ENCODE measurements at places on chromosomes 6 and 20.

GRCh38 chr6:47420394-47421371 is 56.9 kb upstream of the CD2AP start:
- no peak for DNase-seq

DNA sequence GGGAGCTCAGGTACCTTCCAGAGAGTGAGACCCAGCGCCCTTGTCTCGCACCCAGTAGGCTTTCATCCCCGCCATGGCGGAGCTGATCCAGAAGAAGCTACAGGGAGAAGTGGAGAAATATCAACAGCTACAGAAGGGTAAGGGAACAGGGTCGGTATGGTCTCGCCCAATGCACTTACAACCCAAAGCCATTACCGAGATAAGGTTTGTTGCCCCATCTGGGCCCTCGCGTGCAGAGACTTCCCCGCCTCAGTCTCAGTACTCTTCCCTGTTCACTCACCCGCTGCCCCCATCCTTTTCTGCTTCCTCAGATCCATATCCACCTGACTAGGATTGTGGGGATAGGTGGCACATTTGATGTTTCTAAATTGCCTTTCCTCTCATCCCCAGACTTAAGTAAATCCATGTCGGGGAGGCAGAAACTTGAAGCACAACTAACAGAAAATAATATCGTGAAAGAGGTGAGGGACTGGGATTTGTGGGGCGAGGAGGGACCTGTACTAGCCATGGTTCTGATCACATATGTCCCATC is 449 bp downstream of the PFDN6 start:
- DNase-seq = no peak

DNA sequence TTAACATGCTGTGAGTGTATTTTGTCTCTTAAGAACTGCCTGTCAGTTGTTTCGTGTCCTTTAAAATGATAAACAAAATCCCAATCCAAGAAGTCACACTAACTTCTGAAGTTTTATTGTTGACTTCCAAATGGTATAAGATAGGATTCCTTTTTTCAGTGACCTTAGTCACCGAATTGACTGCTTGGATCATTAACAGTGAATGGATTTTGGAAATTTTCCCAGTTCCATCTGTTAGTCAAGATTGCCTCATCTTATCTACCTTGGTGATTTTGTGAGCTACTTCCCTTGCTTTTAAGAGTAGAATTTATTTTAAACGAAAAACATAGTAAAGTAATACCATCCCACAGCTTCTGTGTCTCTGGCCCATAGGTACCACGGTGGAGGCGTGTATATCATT is 14.9 kb downstream of the RIOK1 start:
- no peak for DNase-seq

- no peak for DNase-seq
Measured at GRCh38 chr6:14092838-14093789, 24.5 kb upstream of the CD83 start.

- DNase-seq = no peak
Measured at GRCh38 chr6:3939368-3939958, 90.3 kb downstream of the FAM50B start.

DNA sequence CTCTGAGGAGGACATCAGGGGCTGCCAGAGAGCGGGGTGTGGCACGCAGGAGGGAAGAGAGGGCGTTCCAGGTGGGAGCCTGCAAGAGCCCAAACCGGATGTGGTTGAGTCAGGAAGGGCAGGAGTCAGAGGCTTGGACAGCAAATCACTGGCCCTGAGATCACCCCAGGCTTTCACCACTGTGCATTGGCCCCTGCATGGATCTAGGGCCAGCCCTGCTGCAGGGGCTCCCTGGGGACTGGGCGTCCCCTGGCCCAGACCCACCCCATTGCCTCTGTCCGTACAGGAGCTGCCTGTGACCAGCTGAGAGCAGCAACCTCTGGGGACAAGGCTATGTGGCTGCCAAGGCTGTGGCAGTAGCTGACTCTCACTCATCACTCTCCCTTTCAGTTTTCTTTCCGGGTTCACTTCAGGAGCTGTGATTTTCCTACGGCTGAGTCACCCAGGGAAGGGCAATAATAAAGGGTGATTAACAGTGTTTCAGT is 33.9 kb downstream of the KCNK17 start:
- no peak for DNase-seq

DNA sequence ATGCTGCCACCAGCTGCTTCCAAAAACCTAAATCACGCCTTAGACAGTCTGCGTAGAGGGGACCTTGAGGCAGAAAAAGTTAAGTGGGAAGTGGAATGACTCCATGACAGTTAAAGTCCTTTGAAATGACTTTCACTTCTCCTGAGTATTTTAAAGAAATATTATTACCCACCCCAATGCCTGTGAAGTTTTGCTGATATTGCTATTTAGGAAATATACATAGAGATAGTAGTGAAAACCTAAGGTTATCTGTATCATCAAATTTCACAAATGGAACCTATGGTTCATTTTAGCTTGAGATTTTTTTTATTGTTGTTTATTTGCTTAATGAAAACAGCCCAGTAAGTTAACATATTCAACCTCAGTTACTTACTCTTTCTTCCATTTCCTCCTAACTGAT is 182.1 kb upstream of the FBXL4 start:
- no peak for DNase-seq

- no peak for DNase-seq
Measured at GRCh38 chr6:20542927-20543602, 8.8 kb downstream of the CDKAL1 start.

- DNase-seq = no peak
Measured at GRCh38 chr20:5835321-5835821, 85.2 kb downstream of the SHLD1 start.

GRCh38 chr6:56434606-56435005 is 187.2 kb upstream of the COL21A1 start:
- no peak for DNase-seq

GRCh38 chr6:139544701-139545057 is 170.2 kb upstream of the CITED2 start:
- no peak for DNase-seq

GRCh38 chr20:13856354-13856753 is 71.5 kb downstream of the NDUFAF5 start:
- DNase-seq = no peak

DNA sequence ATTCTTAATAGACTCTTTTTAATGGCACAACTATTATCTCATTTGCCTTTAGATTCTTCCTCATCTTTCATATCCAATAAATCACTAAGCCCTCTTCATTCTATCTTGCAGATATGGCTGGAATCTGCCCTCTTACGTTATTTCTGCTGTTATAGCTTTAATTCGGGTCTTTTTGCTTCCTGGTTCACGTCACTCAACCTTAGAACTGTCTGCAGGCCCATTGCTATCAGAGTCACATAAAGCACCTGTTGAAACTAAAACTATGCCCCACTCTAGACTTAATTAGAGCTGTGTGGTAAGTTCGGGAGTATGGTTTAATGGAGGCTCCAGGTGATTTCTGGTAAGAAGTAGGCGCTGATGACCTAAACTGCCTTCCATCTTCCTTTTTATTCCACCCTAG is 988 bp downstream of the QRSL1 start:
- DNase-seq = no peak

- no peak for DNase-seq
Measured at GRCh38 chr6:6772751-6773150, 184.2 kb downstream of the LY86 start.

- no peak for DNase-seq
Measured at GRCh38 chr20:41393705-41394066, 27.1 kb upstream of the EMILIN3 start.

DNA sequence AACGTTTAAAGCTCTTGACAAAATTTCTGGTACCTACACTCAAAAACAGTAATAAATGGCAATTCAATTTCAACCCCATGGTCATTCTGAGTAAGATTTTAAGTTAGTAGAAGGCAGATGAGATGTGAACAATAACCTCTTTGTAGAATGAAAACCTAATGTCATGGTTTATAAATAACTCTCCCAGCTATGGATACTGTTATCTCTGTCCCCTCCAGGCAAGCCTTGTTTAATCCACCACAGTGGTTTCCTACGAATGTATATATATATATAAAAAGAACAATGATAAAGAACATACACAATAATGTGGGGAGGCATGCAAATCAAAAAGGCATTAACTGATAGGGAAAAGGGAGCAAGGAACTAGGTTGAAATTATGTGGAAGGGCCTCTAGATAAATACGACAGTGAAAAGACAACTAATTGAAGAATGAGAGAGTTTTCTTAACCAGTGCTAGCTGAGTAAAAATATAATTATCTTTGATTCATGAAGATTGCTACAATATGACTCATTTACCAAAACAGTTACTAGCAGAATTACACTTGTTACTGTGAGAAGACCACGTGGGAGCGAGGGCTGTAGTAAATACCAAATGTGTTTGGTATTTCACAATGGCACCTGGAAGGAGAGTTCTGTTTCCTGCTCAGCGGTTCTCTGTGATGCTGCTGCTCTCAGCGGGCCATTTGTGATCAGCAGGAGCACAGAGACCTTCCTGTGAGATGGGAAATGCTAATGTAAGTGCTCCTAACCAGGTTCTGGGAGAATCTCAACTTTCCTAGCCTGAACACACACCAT is 173.7 kb downstream of the MBOAT1 start:
- no peak for DNase-seq

- DNase-seq = no peak
Measured at GRCh38 chr6:147676495-147677199, 168.2 kb downstream of the SAMD5 start.

GRCh38 chr20:49859011-49859410 is 46.4 kb downstream of the SLC9A8 start:
- no peak for DNase-seq

GRCh38 chr6:27295301-27296079 is 16.6 kb downstream of the POM121L2 start:
- DNase-seq = no peak

DNA sequence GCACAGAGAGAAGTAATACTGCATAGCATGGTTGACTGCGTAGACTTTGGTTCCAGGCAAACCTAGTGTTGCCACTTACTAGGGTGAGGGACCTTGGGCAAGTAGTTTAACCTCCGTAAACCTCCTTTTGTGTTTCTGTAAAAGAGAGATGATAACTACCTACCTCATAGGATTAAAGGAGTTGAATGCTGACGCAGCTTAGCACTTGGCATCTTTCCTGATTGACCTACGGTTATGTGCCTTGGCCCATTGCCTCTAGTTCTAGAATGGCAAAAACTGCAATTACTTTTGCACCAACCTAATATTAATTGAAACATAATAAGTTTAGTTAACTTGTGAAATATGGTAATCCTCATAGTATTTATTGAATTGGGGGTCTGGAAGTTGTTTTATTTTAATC is 19.1 kb downstream of the GHRH start:
- DNase-seq = no peak

GRCh38 chr20:9227896-9228615 is 159.2 kb downstream of the PLCB4 start:
- DNase-seq = no peak

DNA sequence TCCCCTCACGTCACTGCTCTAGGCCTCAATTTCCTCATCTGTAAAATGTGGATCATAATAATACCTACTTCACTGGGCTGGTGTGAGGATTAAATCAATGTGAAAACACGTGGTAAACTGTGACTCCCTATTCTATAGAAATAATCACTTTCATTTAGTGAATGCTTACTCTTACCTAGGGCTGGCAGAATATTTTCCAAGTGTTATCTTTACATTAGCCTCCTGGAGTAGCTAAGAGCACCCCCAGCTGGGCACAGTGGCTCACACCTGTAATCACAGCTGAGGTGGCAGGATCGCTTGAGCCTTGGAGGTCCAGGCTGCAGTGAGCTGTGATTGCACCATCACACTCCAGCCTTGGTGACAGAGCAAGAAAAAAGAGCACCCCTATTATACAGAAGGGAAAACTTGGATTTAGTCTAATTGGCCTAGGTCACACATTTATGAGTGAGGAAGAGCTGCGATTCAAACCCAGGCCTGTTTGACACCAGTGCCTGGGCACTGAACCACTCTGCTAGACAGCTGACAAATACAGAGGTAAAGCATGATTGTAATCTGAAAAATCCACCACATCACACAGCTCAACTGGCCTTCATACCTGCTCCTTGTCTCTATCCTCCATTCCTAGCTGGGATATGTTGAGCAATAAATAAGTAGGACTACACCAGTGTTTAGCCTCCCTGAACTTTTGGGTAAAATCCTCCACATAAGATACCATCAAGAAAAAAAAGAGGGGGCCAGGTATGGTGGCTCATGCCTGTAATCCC is 1.4 kb upstream of the SNTA1 start:
- DNase-seq = no peak

DNA sequence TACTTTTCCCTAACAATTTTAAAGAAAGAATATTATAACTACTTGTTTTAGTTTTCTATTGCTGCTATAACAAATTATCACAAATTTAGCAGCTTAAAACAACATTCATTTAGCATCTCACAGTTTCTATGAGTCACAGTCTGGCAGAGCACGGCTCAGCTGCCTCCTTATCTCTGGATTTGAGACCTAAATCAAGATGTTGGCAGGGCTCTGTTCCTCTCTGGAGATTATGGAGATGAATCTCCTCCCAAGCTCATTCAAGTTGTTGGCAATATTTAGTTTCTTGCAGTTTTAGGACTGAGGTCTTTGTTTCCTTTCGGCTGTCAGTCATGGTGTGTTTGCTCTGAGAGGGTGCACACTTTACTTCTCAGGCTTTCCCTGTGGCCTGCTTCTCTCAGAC is 1065.8 kb upstream of the EYS start:
- no peak for DNase-seq

GRCh38 chr6:2448826-2449571 is 203.6 kb upstream of the GMDS start:
- no peak for DNase-seq

GRCh38 chr6:109172101-109172746 is 76.9 kb downstream of the CEP57L1 start:
- no peak for DNase-seq

DNA sequence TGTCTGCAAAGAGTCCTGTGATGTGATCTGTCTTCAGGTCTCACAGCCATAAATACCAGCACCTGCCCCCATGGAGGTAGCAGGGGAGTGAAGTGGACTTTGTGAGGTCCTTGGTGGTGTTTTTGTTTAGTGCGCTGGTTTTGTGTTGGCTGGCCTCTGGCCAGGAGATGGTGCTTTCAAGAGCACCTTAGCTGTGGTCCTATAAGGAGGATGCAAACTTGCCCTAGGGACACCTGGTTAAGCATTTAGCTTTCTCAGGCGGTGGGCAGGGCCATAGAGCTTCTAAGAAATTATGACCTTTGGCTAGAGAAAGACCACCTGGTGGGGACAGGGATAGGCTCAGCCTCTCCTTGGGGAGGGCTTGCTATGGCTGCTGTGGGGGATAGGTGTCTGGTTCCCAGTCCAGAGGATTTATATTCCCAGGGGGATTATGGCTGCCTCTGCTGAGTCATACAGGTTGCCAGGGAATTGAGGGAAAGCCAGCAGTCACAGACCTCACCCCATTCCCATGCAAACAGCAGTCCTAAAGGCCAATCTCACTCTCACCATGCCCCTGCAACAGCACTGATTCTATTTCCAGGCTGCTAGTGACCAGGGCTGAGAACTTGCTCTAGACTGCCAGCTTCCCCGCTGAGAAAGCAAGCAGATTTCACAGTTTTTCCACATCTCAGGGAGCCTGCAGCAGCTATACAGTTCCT is 259.3 kb downstream of the TFAP2B start:
- DNase-seq = no peak

- DNase-seq = no peak
Measured at GRCh38 chr6:163943607-163944385, 529.3 kb downstream of the QKI start.
